ENCODE measurements at places on chromosomes 16 and 17. TPM values are rescaled to one million over a fixed set of nuclear protein-coding genes. Genes with fewer than 3 reads are reported as not detected.

DHRS7C gene
- total RNA-seq, result 163 TPM

OR2C1 gene
- not detected for total RNA-seq

PPM1E gene
- total RNA-seq, result 1.0 TPM

TMC8 gene
- 7.8 TPM for total RNA-seq

ZNF624 gene
- 5.2 TPM for total RNA-seq

CLEC3A gene
- not detected for total RNA-seq

OR3A3 gene
- not detected for total RNA-seq

CHMP1A gene
- total RNA-seq, result 40.2 TPM

ITGA2B gene
- 2.6 TPM for total RNA-seq

KRT28 gene
- not detected for total RNA-seq

C17orf78 gene
- not detected for total RNA-seq

AKAP1 gene
- 63.7 TPM for total RNA-seq

C16orf89 gene
- total RNA-seq, result 2.1 TPM

UTS2R gene
- total RNA-seq, result 1.6 TPM

ANTKMT gene
- total RNA-seq, result 12.0 TPM

ADAT1 gene
- total RNA-seq, result 32.4 TPM

RSPRY1 gene
- 36.5 TPM for total RNA-seq

LPO gene
- not detected for total RNA-seq

TNFSF13 gene
- total RNA-seq, result 2.1 TPM

PNMT gene
- total RNA-seq, result 0.52 TPM

NOS2 gene
- 1.0 TPM for total RNA-seq

DDX19B gene
- total RNA-seq, result 21.4 TPM

PRM1 gene
- not detected for total RNA-seq

BEAN1 gene
- not detected for total RNA-seq

CLEC18A gene
- under 0.01 TPM for total RNA-seq

USB1 gene
- total RNA-seq, result 2.1 TPM

KRTAP1-5 gene
- not detected for total RNA-seq

KIF19 gene
- total RNA-seq, result 1.0 TPM

AURKB gene
- 5.7 TPM for total RNA-seq

Data from skeletal muscle tissue (tissue), 5 donors.